Smooth muscle cell of the umbilical artery (primary cell): ENCODE measurements at places on chromosomes 11 and 22. TPM values are rescaled to one million over a fixed set of nuclear protein-coding genes. Genes with fewer than 3 reads are reported as not detected.

Gene NAALADL1
- 17.3 and 19.9 TPM in 2 replicates for total RNA-seq

Gene SLC7A4
- total RNA-seq = 0.30 TPM in 1 of 2 replicates, not detected in the other

Gene CSNK2A3
- 2.1 and 5.6 TPM in 2 replicates for total RNA-seq

Gene CASP1
- total RNA-seq = 8.8 and 14.8 TPM in 2 replicates

Gene ART1
- total RNA-seq = not detected in 2 replicates

Gene TPCN2
- 8.0 and 11.0 TPM in 2 replicates for total RNA-seq

Gene TMA7B
- not detected in 2 replicates for total RNA-seq

Gene HEPN1
- 0.09 TPM in 1 of 2 replicates, not detected in the other for total RNA-seq

Gene ZBTB16
- total RNA-seq = not detected in 2 replicates

Gene GTSE1
- total RNA-seq = 0.59 and 5.1 TPM in 2 replicates

Gene PATE4
- not detected in 2 replicates for total RNA-seq

Gene APOA4
- total RNA-seq = not detected in 2 replicates

Gene FADS2
- total RNA-seq = 252 and 342 TPM in 2 replicates

Gene OR5A1
- not detected in 2 replicates for total RNA-seq
